ENCODE measurements at places on chromosomes 6 and 20.

GRCh38 chr6:100173211-100173610, 179.2 kb upstream of the MCHR2 start:
- DNase-seq, result no peak

DNA sequence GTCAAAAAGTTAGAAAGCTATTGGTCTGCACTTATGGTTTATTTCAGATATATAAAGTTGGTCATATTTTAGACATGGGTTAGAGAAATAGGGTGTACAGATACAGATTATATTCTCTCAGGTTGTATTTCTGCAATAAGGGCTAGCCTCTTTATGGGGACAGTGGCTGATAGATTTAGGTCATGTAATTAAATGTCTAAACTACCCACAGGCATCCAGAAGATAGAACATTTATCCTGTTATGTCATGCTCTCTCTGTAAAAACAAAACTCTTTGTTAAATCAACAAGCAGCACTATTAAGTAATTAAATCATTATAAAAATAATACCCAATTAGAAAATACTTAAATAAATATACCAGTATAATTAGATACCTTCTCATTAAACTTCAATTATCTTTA, 612.6 kb upstream of the CITED2 start:
- no peak for DNase-seq

DNA sequence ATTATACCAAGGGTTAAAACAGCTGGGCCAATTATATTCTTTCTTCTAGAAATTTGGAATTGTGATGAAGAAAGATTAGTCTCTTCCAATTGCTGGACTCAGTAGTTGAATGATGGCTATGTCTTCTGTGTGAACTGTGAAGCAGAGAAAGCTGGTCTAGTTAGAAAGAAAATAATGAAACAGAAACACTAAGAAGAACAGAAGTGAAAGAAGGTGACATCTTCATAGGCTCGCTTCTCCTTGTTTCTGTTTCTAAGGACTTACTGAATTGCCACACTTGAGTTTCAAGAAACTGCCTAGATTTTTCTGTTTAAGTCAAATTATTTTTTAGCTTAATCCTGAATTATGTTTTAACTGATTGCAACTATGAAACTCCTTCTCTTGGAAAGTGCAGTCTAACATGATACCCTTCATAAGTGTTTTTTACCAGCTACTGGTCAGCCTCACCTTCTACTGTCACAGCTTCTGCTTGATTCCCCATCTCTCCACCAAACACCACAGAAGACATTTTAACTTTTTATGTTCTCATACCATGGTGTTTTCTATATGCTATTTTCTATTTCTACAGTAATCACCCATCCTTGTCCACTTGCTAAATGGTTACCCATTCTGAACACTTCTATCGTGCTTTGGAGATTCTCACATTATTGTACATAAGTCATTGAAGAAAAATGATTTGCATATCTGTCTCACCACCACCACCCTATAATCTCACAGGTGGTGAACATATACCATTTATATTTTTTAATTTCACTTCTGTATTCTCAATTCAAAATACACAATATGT, 268.8 kb downstream of the GRIK2 start:
- DNase-seq, result no peak

- no peak for DNase-seq
These were observed 1187.5 kb downstream of the HACE1 start for GRCh38 chr6:103672169-103672568.

- DNase-seq, result no peak
These were observed 8.8 kb upstream of the GJA1 start for GRCh38 chr6:121426686-121427085.

DNA sequence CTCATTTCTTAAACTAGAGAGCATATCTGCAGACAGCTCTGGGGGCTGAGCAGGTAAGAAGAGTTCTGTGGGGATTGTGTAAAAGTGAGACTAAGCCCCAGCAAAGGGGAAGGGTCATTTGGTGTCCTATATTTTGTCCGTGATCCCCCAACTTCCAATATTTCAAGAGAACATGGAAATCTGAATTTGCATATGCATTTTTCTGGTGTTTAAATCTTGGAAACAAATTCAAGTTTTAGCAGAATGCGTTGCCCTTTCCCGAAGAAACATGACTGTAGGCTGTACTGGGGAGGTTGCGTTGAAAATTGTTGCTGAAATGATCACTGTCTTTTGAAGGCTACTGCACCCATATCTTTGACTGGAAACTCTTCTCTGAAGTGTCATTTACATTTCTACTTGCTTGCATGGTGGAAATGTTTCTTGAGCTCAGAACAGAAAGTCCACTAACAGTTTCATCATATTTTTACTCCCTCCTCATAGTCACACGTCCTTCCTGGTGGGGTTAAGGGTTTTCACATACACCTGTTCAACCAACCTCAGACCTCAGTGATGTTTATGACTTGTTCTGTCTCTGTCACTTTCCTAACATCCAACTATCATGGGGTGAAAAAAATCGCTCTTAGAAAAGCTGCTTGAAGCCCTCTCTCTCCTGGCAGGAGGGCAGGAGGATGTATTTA, 140.3 kb downstream of the BCAS1 start:
- DNase-seq, result no peak

GRCh38 chr6:22101163-22101562, 195.7 kb downstream of the PRL start:
- no peak for DNase-seq

- DNase-seq, result no peak
These were observed 736.6 kb downstream of the DHX35 start for GRCh38 chr20:39698752-39699151.

DNA sequence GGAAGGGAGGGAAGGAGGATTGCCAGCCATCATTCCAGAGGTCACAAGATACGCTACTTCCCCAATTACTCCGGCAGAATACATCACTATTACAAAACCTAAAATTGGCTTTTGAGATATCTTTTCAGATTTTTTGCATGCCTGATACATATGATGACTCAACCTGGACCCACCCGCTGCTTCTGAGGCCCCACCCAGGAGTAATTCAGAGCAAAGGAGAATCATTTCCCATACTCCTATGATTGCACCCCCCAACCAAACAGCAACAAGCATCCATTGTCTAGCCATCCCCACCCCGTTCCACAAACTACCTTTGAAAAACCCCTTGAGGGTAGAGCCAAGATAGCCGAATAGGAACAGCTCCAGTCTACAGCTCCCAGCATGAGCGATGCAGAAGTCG, 163.5 kb upstream of the GJE1 start:
- DNase-seq, result no peak

GRCh38 chr20:13338999-13339411, 117.9 kb downstream of the ISM1 start:
- DNase-seq, result no peak

- no peak for DNase-seq
These were observed 43.6 kb upstream of the PHACTR3 start for GRCh38 chr20:59560588-59561227.

DNA sequence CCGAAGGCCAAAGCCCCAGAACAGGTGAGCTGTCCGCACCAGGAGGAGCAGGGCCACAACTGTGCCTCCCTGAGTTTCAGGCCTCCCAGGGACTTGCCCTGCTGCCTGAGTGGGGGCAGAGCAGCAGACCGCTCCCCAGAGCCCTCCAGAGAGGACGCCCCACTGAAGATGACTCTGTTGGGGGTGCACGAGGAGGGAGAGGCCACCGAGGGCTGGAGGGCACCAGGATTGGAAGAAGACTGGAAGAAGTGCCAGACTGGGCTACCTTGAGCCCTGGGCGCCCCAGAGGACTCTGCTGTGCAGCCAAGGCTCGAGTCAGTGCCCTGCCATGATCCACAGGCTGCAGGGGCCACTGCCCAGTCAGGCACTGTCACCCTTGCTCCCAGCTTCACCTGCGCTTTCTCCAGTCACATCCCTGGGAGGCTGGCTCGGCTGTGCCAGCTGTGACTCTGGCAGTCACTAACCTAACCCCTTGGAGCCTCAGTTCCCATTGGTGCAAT, 11.3 kb downstream of the CST7 start:
- DNase-seq, result no peak

DNA sequence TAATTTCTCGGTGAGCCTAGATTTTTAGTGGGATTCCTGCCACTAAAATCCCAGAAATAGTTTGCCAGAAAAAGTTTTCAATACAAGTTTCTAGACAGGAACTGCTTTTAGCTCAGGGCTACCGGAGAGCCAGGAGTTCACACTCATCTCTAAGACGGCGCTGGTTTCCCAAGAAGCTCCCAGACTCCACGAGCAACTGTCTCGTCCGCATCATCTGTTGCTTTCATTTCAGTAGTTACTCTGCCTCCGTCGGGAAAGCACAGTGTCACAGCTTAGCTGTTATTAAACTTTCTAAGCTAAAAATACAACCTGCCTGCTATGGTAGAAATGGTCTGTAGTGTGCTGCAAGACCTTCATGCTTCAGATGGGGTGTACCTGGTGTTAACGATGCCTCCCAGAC, 197.3 kb upstream of the SNX9 start:
- DNase-seq, result no peak

DNA sequence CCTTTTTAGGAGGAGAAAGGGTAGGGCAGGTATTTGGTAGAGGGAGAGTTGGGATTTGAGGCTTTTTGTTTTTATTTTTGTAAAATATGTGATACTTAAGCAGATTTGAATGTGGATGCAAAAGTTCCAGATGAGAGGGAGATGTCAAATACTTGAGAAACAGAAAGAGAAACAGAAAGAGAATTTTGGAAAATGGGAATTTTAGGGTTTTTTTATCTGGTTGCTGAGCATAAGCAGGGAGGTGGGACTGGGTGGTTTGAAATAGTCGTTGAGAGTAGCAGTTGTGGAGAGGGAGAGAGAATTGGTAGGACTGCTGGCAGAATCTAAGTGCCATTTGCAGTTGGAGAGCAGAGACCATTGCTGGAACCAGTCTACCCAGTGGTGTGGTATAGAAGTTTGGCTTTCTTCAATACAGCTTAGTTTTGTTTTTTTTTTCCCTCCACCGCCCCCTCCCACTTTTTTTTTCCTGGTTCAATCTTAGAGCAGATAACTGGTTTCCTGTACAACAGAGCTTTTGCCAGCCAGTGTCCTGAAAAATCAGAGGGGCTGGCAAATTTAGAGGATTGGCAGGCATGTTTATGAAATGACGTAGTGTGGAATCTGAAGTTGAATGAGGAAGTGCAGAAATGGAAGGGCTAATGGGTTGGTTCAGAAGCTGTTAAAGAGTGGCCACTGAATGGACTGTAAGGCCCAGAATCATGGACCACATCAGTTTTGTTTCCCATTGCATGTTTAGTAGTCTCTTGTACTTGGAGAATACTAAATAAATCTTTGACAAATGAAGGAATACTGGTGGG, 68.7 kb downstream of the ATRN start:
- no peak for DNase-seq

- peak; percentile 42 for DNase-seq
These were observed 36.9 kb upstream of the AVP start for GRCh38 chr20:3121271-3121911.

DNA sequence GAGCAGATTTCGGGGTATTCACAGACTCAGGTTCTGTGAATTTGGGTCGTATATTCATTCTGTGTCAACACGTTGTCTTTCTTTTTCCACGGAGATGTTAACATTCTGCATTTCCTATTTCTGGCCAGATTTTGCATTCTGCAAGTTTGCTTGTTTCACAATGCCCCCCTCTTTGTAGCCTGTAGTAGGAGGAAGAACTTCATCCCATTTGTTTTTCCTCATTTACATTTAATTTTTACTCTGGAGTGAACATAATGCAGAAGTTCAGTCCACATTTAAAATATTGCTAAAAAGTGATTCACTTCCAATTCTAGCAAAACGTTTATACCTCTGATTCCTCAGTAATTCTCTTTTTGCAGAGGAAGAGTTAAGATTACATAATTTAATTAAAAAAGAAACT, 12.9 kb downstream of the TAGAP start:
- no peak for DNase-seq

DNA sequence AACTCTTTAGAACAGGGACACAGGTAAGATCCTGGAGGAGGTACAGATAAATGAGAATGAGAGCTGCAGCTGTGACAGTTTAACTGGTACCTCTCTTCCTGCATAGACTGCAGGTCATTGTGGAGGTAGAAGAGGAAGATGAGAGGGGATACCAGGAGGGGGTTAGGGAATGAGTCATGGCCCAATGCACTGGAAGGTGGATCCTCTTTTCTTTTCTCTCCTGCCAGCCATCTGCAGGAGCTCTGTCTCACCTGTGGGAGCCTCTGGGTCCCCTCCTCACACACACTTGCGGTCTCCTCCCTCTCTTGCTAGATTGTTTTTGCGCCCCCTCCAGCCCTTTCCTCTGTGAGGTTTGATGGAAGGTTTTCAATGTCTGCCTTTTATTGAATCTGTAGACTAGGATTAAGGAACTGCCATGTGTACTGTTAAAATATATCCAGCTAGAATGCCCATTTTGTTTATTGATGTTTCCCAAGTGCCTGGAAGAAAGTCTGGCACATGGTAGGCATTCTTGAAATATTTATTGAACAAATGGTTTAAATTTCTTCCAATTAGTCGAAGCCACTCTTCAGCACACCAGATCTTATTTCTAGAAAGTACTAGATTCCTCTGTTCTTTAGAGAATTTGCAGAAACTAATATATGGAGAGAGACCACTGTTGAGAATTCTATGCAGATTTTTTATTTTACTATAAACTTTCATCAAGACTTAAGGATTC, 13.0 kb downstream of the C6orf163 start:
- DNase-seq, result no peak

DNA sequence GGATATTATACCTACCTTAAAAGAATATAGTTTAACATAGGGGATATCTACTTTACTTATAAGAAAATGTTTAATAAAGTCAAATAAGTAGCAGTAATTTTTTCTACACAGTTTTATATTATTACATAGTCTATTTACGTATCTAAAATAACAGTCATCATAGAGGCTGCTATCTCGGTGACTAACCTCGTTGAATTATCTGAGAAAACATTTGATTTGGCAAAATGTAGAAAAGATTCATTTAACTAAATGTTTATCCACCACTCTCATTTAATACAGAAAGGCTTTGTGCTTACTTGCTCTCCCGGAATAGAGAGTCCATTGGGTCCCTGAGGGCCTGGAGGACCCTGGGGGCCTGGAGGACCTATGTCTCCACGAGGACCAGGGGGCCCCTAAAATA, 103.6 kb downstream of the COL12A1 start:
- DNase-seq, result no peak

DNA sequence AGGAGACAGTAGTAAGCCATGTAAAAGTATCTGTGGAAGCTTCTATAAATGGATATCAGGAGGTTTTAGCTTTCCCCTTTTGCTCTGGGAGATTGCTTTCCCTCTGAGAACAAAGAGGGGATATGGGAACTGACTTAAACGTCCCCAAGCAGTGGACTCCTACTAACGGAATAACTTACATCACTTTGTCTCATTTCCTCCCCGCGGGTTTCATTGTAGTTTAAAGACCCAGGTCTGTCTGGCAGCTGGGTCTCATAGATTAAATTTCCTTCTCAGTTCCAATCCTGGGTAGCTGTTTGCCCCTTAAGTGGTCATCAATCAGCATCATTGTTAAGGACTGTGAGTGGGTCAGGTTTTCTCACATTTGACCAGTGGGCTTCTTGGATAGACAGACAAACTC, 68.7 kb downstream of the PLAGL1 start:
- DNase-seq, result no peak

GRCh38 chr6:121760745-121761144, 325.3 kb downstream of the GJA1 start:
- DNase-seq, result no peak

- no peak for DNase-seq
These were observed 160.8 kb upstream of the TNFAIP3 start for GRCh38 chr6:137706083-137706750.
